Urothelium cell line (cell line): ENCODE measurements at places on chromosomes 11 and 22.

- no peak for DNase-seq
These were observed 18.0 kb upstream of the TMEM218 start for GRCh38 chr11:125129316-125129993.

DNA sequence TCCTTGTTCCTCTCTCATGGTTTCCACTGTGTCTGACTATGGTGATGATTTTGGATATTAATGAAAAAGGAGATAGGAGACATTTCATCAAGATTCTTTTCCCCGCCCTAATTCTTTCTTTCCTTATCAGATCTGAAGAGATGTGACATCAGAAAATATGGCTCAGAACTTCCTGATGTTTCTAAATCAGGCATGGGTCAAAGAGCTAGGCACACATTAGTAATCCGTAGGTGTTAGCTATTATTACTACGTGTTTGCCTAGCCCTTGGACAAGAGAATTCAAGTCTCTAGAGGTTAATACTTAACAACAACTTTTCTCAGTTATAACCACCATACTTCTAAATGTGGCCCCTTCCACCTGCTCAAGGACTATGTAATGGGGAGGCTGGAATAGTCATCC lies 5.8 kb downstream of the JOSD1 start:
- no peak for DNase-seq

- DNase-seq = peak; percentile 70
These were observed 11.2 kb upstream of the PPP2R1B start for GRCh38 chr11:111777094-111778046.

- no peak for DNase-seq
These were observed 7.0 kb downstream of the SERPING1 start for GRCh38 chr11:57604296-57605027.

DNA sequence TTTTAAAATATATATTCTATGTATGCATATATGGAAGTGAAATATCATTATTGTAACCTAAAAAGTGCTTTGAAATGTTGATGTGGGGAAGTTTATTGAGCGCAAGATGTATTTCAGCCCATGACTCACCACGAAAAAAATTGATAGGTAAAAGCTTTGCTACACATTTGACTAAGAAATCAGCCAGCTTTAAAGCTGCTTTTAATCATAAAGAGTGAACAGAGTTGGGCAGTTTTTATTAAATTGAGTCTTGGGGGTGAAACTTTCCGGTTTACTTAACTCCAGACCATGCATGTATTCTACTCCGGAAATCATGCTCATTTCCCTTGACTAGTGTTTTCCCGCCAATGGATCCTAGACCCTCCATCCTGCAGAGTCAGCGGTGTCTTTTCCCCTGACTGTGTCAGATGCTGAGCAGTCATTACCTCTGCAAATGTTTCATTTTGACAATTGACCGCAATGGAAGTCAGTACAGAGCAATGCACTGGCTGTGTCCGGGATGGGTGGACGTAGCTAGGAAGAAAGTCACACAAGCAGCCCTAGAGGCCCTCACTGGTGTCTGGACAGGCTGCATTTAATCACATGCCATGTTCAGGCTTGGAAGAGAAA lies 47.2 kb upstream of the MPEG1 start:
- no peak for DNase-seq

DNA sequence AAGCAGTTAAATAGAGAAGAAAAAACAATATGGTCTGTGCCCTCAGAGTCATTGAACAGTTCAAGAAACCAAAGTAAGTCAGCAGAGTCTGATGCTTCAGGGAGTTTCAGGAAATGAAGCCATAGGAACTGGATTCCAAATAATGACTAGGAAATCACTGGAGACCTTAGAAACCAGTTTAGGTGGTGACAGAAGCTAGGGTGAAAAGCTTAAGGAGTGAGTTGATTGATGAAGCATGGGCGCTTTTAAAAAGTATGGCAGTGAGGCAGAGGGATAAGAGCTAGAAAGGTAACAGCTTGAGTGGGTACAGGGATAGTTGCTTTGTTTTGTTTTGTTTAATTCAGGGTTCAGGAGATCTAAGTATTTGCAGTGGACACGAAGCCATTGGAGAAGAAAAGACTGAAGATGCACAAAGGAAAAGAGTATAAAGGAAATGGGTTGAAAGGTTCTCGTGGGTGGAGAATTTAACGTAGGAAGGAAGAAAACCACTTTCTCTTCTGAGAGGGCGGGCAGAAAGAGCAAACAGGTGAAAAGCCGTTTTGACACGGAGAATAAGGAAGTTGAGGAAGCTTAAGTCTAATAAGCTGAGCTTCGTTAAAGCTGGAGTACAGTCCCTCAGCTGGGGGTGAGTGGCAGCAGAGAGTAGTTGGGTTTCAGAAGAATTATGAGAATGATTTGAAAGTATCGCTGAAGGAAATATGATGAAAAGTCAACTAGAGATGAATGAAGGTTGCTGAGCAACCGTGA lies 14.8 kb downstream of the SGSM3 start:
- no peak for DNase-seq
